ENCODE measurements at places on chromosomes 6 and 20.

DNA sequence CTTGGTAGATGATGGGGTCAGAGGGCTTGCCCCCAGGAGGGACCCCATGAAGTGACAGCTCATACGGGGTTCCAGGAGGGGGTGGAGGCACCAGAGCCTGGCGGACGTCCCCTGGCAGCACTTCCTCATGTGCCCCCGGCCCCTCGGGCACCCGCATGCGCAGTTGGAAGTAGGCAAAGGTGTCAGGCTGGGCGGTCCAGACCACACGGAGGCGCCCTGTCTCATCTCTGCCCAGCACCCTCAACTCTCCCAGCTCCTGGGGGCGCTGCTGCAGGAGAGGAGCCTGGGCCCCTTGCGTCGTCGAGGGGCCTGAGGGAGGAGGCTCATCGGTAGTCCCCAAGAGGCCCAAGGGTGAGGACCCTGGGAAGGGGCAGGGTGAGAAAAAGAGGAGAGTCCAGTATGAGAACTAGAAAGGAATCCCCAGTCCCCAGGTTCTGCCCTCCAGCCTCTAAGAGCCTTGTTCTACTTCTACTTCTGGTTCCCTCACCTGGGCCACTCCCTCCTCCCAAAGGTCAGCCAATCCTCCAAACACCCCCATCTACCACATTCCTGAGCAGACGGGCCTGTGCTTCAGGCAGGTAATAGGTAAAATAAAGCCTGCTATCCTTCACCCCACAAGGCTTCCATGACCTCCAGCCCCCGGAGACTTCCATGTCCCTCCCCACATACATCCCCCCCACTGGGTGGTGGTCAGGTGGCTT, 23.2 kb downstream of the TNXB start:
- DNase-seq, result no peak

GRCh38 chr20:17912916-17913315, 55.7 kb downstream of the SNX5 start:
- no peak for DNase-seq

DNA sequence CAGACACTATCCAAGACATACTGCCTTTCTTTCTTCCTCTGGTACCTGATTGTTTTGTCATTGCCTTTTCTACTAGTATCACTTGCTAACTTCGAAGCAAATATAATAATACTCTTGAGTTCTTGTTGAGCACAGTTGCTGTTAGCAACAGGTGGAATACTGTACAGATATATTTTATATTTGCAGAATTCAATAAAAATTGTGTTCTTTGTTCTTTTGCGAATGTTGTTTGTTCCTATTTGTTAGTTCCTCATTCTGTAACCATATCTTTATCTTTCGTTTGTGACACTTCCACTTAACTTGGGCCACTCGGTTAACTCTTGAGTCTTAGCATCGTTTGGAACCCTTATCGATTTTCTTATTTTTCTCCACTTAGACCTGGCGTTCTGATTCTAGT, 868 bp downstream of the CYB5R4 start:
- no peak for DNase-seq

- DNase-seq, result no peak
These were observed 52.4 kb downstream of the DOP1A start for GRCh38 chr6:83119742-83120300.

GRCh38 chr20:7497985-7498384, 442.3 kb downstream of the HAO1 start:
- DNase-seq, result no peak

DNA sequence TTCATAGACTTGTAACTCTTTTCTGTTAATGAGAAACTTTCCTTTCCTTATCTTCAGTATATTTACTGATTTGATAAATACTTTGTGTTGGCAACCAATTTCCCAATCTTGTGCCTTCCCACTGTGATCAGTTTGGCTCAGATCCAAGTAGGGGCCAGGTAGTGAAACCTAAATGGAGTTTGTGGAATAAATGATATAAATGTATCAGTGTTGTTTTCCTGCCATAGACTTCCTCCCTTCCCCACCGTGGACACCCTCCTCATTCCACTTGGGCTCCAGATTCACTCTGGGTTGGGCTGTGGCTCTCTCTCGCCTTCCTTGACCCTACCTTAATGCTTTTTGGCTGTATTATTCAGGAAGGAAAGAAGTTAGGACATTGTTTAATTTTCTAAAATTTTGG, 1.3 kb downstream of the ZKSCAN3 start:
- no peak for DNase-seq

DNA sequence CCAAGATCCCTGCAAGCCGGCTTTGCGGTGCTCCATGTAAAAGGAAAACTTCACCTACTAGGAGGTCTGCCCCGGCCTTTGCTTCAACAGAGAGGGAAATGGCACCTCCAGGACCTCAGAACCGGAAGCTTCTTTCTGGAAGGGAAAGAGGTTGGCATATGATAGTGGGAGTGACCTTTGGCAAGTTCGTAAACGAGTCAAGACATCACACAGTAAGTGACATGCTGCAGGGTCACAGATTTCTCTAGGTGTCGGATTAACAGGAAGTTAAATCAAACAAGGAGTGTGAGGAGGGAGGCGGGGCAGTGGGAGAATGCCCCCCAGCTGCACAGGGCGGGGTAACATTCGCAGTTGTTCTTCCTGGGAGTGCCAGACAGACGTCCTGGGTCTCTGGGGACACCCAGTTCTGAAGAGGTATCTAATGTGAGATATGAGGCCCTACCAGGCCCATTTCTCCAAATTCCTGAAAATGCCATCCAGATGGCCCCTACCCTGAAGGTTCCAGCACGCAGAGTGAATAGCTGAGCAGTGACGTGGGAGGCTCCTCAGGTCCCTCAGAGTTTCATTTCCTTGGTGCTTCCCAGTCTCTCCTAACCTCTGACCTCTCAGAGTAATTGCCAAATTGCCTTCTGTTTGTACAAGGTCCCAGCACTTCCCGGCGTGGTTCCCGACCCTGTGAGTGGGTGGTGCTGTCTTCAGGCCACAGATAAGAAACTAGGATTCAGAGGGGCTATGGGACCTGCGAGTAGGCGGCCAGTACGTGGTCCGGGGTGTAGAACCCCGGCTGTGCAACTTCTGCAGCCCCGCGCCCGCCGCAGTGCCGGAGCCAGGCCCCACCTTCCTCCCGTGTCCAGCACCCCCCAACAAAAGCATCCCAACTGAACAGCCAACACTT, 1.9 kb downstream of the RRBP1 start:
- DNase-seq, result no peak

GRCh38 chr6:45911691-45912090, 104.0 kb downstream of the CLIC5 start:
- DNase-seq, result no peak

- no peak for DNase-seq
These were observed 19.5 kb upstream of the SIRT5 start for GRCh38 chr6:13554929-13555333.

DNA sequence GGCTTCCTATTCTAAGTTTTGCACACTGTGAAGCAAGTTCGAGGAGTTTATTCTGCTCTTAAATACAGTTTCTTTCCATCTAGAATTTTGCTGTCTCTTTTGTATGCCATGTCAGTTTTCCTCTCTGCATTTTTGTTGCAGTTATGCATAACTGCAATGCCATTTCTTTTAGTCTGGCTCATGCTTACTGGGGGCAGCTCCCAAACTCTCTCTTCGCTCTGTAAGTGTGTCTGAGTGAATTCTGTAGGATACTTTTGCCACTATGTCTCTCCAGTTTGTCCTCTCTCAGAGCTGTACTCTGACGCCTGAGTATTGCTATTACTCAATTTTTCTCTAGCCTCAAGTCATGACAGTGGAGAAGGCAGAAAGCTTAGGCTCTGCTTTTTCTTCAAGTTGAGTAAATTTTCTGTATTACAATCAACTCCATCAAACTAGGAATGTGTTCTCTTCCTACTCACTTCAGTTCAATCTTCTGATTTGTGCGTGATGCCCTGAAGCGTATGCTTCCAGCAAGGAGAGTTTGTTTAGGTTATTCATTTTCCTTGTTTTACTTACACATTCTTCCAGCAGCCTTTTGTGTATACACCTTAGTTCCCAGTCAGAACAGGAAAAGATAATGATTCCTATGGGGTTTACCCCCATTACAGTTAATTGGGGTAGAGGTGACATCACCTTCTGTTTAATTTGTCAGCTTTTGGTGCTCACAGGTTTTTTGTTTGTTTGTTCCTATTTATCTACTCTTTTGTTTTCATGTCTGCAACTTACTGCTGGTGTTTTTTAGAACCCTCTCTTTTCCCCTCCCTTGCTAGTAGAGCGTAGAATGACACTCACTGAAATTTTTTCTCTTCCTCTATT, 430.9 kb downstream of the BCKDHB start:
- DNase-seq, result no peak

DNA sequence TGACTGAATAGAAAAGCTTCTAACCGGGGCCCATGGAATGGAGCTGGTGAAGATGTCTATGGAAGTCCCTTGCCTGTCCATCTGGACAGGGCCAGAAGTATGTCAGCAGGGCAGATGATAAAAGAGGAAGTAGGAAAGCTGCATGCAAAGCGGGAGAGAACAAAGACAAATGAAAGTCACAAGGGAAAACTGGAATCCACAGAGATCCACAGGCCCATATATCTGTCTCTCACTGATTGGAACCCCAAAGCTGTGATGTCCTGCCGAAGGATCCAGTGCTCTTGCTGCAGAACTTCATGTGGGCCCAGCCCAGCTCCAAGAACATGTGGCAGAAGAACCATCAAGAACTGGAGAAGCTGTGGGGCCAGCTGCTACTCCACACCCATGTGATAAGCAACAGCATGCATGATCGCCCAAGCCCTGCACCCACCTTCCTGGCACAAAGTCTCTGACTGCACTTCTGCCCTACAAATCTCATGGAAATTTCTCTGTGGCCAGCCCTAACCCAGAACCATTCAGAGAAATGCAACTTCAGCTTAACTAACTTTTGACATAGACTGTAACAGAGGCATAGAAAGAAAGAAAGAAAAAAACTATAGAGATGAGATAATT, 716.0 kb downstream of the KIF16B start:
- DNase-seq, result no peak

DNA sequence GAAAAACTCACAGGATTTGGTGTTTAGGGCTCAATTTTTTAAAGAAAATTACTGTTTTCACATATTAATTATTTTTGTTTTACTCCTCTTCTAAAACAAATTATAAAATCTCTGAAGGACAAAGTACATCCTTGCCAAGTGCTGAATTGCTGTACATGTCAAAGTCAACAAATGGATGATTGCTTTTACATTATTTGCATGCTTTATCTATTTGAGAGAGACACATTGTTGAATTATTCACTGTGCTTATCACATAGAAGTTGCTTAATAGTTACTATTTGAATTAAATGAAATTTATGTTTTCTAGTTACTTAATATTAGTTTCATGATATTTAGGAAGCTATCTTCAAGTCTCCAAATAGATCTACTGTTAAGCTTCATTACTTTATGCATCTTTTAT, 318.6 kb upstream of the PTCHD4 start:
- DNase-seq, result no peak

DNA sequence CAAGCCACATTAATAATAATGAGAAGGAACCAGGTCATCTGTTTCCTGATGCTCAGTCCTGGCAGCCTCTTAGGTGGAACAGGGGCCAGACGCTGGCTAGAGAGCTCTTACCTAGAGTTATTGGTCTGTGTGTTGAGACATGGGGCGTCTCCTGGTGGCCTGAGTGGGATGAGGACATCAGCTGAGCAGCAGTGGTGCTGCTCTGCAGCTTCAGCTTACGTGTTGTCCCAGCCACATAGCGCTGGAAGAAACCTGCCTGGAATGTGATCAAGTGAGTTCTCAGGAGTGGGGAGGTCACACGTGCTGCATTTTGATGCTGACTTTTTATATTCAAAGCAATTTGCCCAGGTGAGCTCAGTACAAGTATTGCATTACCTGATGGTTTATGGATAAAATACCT, 355.4 kb downstream of the CDH26 start:
- no peak for DNase-seq

GRCh38 chr6:89500611-89501010, 67.7 kb downstream of the ANKRD6 start:
- no peak for DNase-seq

- no peak for DNase-seq
These were observed 22.8 kb downstream of the FYN start for GRCh38 chr6:111850295-111850937.

- no peak for DNase-seq
These were observed 181.1 kb downstream of the ERMARD start for GRCh38 chr6:169932491-169932890.

- peak; percentile 32 for DNase-seq
These were observed 54.5 kb downstream of the STMND1 start for GRCh38 chr6:17156112-17156921.

- DNase-seq, result no peak
These were observed 82.5 kb downstream of the DTNBP1 start for GRCh38 chr6:15580326-15580725.

GRCh38 chr6:38453861-38454260, 185.9 kb downstream of the BTBD9 start:
- no peak for DNase-seq

DNA sequence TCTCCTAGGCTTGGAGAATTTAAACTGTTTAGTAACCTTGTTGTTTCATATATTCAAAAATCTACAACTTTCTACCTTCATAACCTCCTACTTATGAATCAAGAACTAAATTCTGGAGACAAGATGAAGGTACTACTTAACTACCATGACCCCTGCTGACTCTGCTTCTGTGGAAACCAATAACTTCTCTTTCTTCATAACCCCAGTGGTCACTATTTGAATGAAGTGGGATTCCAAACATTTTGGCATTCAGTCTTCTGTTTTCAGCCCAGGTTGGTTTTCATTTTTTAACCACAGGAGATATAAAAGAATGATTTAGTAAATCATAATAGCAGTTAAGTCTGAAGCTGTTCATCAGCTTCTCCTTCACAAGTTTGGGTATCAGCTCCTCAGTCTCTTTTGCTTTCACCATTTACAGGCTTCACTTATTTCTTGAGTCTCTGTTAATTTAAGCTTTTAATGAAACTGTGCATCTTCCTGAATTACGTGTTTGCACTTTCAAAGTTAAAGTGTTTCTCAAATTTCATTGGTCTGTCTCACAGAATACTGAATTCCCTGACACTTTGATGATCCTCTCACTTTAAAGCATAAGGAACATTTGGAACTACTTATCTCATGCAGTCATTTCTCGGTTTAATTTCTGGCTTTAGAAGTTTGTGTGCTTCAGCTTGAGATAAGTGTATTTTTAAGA, 9.5 kb downstream of the SENP6 start:
- no peak for DNase-seq

DNA sequence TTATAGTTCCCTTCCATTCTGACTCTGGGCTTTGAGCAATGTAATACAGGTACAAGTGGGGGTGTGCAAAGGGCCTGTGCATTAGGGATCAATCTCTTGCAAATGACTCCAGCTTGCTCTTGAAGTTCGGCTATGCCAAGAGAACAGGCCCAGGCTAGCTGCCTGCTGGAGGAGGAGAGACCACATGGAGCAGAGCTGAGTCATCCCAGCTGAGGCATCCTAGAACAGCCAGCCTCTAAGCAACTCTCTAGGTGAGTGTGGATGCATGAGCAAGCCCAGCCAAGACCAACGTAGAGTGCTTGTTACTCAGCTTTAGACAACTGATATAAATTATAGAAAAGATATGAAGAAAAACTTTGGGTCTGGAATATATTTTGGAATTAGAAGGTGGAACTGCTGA, 47.6 kb upstream of the RBM24 start:
- no peak for DNase-seq
